ENCODE measurements at places on chromosomes 1 and 21. TPM values are rescaled to one million over a fixed set of nuclear protein-coding genes. Genes with fewer than 3 reads are reported as not detected.

Gene OR10X1
- total RNA-seq = not detected

Gene ADORA1
- total RNA-seq = 87.9 TPM

Gene FCRL4
- total RNA-seq = not detected

Gene KRTAP21-2
- not detected for total RNA-seq

Gene C1orf74
- total RNA-seq = 5.9 TPM

Gene ZYG11A
- total RNA-seq = 4.2 TPM

Gene PKLR
- total RNA-seq = not detected

GRCh38 chr1:239722035-239722434 is 335.7 kb downstream of the CHRM3 start:
- no peak for DNase-seq

- DNase-seq = no peak
Measured at GRCh38 chr1:245592189-245592460, 437.3 kb downstream of the KIF26B start.

- no peak for DNase-seq
Measured at GRCh38 chr1:238608144-238608543, 717.4 kb upstream of the ZP4 start.

DNA sequence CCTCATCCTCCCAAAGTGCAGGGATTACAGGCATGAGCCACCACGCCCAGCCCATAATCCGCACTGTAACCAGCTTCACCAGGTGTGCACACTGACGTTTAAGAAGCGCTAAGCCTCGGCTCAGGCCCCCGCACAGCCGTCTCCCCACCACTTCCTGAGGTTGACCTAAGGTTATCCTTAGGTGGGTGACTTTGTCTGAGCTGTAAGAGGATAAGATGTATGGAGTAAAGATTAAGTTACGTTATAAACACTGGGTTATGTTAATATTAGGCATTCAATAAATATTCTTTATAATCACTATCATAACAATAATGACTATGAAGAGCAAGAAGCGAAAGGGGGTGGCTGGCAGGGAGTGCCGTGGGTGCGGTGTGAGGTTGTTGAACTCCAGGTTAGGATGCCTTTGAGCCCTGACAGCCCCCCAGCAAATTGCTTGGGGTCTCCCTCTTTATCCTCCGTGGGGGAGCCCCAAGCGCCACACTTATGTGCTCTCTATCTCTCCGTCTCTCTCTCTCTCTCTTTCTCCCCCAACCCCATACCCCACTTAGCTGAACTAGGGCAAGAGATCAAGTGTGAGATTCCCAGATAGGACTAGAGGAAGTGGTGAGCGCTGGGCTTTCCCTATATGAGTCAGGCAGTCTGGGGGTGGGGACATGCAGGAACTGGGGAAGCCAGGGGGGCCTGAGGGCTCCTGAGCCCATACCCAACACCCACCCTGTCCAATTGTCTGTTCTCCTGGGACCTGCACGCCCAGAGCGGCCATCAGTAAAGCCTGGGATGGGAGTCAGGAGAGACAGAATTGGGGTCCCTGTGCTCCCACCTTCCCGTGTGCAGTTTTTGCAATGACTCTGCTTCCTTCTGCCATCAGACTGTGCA is 7.6 kb downstream of the EFHD2 start:
- peak; percentile 70 for DNase-seq

DNA sequence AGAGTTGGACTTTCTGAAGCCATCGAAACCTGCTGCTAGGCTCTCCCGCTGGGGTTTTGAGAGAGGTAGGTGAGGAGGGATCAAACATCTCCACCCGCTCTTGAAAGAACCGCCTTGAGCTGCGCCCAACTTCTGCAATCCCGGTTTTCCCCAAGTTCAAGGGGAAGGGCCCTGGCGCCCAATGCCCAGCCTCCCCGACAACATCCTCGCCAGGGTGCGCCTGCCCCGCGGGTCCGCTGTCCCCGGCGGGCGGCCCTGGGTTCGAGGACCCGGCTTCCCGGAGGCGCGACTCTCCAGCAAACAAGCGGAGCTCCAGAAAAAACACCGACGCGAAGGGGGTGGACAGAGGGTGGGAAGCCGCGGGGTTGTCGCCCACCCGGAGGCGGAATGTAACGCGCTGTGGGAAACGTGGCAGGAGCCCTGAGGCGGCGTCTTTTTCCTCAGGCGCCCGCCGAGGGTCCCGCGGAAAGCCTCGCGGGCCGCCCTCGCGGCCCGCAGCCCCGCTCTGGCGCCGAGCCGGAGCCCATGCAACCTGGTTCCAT is 607 bp downstream of the BTG3 start:
- DNase-seq = no peak

DNA sequence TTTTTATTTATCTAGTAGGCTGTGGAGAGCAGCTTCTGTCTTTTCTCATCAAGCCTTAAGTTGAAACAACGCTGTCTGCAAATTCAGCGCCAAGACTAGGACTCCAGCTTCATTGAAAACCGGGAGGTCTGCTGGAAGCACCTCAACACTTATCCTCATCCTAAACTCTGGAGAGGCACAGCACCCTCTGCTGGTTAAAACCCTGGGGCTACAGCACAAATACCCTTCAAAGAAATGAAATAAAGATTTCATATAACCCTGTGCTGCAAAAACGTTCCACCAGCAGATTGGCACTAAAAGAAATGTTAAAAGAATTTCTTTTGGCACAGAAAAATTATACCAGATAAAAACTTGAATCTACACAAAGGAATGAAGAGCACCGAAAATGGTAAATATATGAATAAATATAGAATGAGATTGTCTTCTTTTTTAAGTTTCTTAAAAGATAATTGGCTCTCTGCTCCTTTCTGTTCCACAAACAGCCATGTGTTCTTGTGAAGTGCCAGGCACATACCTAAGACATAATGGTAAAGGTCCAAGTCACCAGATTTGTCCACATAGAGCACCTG is 227.7 kb upstream of the SAMSN1 start:
- no peak for DNase-seq

GRCh38 chr1:107691540-107691939 is 273.4 kb downstream of the VAV3 start:
- DNase-seq = no peak

GRCh38 chr1:20383631-20384030 is 93.0 kb downstream of the VWA5B1 start:
- no peak for DNase-seq

DNA sequence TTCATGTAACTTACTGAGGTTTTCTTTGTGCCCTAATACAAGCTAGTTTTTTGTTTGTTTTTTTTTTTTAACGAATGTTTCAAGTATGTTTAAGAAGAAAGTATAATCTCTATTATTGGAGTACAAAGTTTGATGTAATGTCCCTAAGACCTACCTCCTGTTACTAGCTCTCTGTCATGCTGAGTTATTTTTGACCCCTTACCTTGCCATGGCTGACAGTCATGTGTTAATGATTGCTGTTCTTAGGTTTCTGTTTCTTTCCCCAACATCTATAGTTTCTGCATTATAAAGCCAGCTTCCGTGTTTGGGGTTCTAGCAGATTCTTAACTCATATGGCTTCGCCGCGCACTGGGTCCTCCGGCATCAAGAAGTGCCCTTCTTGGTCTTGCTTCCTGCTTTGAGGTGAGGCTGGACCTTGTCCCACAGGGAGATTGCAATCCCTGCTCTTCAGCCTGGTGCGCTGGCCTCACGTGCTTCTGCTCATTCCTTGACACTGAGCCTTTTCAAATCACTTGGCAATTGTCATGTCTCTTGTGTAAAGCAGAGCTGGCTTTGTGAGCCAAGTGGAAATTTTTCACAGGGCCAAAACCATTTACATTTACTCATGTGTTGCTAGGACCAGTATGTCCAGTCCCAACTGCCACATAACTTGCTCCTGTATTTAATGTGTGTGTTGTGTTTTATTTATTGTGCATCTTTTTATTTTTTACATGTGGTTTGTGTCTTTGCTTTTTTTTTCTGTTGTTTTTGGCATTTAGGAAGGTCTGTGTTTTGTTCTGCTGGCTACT is 135.0 kb upstream of the COL6A1 start:
- no peak for DNase-seq

GRCh38 chr1:106754957-106755356 is 301.5 kb upstream of the PRMT6 start:
- DNase-seq = no peak

DNA sequence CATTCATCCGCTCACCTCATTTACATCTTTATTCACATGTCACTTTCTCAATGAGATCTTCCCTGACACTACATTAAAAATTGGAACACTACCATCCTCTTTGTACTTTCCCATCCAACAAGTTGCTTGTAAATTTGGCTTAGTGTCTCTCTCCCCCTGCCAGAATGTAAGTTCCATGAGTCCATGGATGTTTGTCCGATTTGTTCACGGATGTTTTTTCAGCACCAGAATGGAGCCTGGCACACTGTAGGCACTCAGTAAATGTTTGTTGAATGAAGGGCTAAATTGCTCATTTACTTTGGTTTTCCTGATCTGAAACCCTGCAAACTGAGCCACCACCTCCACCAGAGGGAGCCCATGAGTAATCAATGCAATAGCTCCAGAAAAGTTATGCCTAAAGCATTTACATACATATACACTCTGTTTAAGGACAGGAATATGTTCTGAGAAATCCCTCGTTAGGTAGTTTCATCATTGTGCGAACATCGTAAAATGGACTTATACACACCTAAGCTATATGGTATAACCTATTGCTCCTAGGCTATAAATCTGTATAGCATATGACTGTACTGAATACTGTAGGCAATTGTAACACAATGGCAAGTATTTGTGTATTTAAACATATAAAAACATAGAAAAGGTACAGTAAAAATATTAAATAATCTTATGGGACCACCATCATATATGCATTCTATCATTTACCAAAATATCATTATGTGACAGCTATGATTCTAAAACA is 2.8 kb upstream of the EYA3 start:
- DNase-seq = peak; percentile 54

GRCh38 chr1:47830641-47831333 is 166.4 kb downstream of the TRABD2B start:
- no peak for DNase-seq

DNA sequence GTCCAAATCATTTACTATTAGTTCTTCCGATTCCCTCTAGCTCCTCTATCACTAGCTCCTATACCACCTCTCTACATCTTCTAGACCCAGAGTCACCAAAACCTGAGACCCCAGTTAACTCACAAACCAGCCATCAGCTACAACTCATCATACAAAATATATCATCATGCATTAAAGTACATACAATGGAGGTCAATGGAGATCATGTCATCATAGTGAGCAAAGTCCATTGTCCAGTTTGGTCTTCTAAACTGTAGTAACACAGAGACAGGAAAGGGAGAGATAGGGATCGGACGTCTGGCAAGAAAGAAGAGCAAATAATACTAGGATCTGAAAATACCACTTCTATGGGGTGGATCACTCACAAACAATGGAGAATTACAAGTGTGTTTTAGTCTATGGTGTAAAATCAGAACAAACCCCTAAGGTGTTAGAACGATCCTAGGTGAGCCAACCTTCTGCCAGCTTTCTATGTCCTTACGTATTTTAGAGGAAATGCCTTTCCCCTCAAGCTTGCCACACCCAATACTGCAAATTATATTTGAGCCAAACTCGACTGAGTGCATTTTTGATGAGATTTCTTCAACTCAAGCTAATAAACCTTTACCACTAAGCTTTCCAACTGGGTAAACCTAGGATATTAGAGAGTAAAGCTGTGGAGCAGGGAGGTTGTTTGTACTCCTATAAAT is 3.9 kb downstream of the ADIPOR1 start:
- no peak for DNase-seq

DNA sequence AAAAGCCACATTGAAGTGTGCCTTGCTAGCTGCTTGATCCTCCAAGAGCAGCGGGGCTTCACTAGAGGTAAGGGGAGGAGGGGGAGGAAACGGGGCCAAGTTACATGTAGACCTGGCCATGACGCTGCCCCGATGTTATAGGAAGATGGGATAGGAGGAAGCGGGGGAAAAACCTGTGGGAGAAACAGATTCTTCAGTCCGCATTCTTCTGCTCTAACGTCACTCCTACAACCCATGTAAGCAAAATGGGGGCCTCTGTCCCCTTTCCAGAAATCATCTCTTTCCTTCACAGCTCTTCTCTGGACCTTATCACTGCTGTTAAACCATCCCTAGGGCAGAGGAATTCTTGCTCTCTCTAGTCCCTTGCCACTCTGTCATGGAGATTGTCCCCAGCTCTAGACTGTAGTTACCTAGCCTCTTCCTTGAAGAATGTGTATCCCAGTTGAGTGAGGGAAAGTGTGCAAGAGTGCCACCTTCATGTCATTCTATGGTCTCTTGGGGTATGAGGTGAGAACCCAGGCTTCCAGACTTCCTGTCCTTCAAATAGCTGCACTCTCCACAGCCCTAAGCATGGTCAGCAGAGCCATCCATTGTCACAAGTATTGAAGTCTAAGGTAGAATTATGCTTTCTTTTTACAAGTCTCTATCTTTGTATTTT is 11.4 kb downstream of the PLEKHO1 start:
- no peak for DNase-seq

- DNase-seq = no peak
Measured at GRCh38 chr1:30665216-30666010, 58.0 kb downstream of the MATN1 start.

DNA sequence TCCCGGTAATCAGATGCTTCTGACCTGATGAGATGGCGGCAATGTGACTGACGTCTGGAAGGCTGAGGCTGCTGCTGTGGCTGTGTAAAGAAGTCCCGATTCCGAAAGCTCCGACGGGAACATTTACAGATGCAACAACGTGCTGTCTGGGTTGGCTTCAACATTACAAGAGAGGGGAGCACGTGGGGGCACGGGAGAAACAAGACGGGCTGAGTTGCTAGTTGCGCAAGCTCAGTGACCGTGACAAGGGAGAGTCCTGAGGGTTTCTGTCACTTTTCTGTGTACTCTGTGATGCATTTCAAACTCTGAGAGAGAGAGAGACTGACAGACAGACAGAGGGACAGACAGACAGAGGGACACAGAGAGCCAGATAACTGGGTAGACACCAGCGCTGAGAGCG is 25.6 kb upstream of the LRRC47 start:
- no peak for DNase-seq

GRCh38 chr21:32797679-32798078 is 26.1 kb upstream of the PAXBP1 start:
- DNase-seq = no peak

DNA sequence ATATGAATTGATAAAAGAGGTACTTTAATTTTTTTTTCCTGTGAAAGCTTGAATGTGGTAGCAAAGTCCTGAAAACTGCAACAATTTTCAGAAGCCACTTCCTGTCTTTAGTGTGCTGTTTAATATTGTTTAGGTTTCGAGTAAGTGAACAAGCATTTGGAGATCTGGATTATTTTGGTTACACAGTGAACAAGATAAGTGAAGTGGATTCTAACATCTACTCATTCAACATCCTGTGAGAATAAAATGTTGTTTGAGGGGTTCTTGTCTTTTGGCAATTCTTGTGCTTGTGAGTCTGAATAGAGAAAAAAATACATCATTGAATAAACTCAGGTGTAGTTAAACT is 35.2 kb upstream of the PLA2G4A start:
- no peak for DNase-seq

- no peak for DNase-seq
Measured at GRCh38 chr1:182249201-182249676, 142.4 kb downstream of the GLUL start.

Measured in Caki2 (cell line).